ENCODE measurements at places on chromosomes 16 and 17.

- DNase-seq = peak; percentile 43
Measured at GRCh38 chr17:82367724-82368524, 3.6 kb upstream of the UTS2R start.

GRCh38 chr17:6461792-6462524 lies 17.7 kb downstream of the PIMREG start:
- no peak for DNase-seq

GRCh38 chr17:79749156-79749815 lies 18.5 kb downstream of the ENPP7 start:
- no peak for DNase-seq

DNA sequence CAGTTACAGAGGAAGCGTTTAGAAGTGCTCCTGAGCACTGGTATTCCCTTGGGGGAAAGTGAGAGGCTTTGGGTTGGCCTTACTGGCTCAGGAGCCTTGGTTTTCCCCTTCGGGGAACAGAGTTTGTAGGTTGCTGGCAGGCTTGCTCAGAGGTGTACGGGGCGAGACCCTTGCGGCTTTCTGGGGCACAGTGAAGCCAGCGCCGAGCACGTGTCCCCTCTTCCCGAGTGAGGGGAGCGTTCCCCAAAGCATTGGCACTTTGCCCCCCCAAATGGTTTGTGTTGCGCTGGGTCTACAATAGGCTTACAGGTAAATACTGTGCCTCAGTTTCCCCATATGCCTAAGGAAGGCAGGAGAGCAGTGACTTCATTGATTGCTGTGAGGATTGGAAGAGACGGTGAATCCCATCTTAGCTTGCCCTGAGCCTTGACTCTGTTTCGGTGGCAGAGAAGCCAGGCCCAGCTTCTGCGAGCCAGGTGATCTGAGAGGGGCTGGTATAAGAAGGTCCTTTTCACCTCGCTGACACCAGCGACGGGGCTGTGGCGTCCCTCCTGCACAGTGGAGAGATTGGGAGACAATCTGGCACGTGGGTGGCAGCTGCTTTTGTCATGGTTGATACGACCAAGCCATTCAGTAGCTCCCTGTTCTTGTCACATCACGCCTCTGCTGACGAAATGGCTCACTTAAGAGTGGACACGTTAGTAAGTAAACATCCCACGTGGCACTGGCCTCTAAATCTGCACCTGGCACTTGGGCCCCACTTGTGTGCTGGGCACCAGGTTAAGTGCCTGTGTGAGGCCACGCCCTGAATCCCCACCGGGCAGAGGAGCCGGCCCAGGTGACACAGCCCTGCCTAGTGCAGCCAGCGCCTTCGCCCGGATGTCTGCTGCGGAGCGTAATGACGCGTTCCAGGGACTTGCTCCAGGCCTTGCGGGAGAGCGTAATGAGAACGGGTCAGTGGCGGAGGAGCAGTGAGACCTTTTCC lies 55.0 kb downstream of the MEAK7 start:
- no peak for DNase-seq

DNA sequence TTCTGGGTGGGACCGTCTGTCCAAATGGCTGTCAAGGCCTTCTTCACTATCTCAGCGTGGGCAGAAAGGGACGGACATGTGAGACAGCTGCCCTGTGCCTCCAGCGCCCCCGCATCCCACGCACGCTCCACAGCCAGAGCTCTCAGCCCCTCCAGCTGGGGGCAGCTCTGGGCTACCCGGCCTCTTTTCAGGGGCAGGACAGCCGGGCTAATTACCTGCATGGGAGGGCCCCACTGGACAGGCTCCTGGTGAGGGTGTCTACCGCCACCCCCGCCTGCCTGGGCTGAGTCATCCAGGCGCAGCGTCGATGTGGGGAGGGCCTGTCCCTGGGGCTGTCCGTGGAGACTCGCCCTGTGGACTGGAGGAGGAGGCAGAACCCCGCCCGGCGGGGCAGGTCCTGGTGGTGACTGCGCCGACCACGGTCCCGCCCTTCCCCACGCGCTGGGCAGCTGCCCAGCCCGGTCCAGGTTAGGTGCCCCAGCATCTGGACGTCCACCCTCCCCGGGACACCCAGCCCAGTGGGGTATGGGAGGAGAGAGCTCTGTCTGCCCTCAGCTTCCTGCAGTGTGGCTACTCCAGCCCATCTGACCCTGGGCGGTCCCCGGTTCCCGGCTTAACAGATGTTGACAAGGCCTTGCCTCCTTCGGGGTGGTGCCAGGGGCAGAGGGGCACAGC lies 5.9 kb upstream of the METRNL start:
- no peak for DNase-seq

- DNase-seq = no peak
Measured at GRCh38 chr16:19830902-19831560, 53.6 kb downstream of the GPRC5B start.

- no peak for DNase-seq
Measured at GRCh38 chr16:55543472-55543871, 23.0 kb upstream of the CAPNS2 start.

DNA sequence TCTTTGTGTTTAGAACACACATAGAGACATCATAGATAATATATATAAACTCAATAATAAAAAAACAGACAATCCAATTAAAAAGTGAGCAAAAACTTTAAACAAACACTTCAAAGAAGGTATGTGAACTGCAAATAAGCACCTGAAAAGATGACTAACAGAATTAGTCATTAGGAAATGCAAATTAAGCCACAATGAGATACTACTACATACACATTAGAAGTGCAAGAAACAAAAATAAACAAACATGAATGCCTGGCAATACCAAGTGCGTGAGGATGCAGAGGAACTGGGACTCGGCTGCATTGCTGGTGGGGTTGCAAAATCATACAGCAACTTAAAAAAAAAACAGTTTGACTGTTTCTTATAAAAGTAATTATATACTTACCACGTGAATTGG lies 799.0 kb downstream of the KCNJ2 start:
- DNase-seq = no peak

DNA sequence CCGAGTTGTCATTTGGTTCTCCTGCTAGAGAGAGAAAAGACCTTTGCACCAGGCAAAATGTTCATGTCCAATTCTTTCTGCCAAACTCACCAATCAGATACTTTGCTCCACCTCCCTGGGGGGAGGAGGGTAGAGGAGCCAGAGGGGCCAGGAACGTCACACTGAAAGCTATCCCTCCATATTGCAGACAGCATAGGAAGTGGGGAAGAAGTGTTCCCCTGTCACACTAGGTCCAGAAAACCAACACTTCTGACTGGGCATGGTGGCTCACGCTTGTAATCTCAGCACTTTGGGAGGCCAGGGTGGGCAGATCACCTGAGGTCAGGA lies 9.5 kb downstream of the HSD17B2 start:
- no peak for DNase-seq

GRCh38 chr17:153851-154250 lies 16.5 kb downstream of the SCGB1C2 start:
- DNase-seq = no peak

GRCh38 chr16:4313563-4314531 lies 2.0 kb upstream of the GLIS2 start:
- DNase-seq = peak; percentile 84

GRCh38 chr17:17139972-17140589 lies 66.1 kb downstream of the PLD6 start:
- DNase-seq = no peak

DNA sequence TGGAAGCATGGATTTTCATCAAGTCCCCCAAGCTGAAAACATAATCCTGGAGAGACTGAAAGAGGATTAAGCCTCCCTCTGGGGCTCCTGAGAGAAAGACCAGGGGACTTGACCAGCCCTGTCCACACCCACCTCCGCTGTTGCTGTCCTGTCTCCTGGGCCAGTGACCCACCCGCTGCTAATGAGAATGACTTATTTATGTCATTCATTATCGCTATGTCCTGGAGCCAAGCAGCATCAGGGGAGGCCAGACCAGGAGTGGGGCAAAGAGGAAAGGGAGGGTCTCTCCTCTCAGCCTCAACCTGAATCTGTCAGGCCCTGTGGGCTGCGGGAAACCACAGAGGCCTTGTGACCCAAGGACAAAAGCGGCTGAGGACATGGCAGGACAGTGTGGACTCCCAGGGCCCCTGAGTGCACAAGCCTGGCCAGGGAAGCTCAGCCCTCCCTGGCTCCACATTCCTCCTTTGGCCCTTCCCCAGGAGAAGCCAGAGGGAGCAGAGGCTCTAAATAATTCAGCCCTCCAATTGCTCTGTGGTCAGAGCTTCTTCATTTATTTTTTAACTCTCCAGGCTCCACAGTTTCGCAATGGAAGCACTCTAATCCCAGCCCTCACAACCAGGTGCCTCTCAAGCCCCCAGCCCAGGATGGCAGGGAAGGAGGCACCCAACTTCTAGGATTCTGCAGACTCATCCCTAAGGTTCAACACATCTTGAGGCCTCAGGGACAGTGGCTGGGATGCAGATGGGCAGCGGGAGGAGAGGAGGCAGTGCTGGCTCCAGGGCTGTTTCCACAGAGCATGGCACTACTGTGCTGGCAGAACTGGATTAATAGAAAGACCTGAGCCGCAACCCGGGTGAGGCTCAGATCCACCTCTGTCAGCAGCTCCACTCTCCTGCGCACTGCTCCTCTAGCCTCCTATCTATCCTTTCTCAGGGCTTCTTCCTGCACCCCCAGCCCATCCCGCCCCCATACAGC lies 19.1 kb downstream of the CUEDC1 start:
- DNase-seq = no peak

- peak; percentile 73 for DNase-seq
Measured at GRCh38 chr17:38415250-38416194, 12.7 kb upstream of the ARHGAP23 start.

DNA sequence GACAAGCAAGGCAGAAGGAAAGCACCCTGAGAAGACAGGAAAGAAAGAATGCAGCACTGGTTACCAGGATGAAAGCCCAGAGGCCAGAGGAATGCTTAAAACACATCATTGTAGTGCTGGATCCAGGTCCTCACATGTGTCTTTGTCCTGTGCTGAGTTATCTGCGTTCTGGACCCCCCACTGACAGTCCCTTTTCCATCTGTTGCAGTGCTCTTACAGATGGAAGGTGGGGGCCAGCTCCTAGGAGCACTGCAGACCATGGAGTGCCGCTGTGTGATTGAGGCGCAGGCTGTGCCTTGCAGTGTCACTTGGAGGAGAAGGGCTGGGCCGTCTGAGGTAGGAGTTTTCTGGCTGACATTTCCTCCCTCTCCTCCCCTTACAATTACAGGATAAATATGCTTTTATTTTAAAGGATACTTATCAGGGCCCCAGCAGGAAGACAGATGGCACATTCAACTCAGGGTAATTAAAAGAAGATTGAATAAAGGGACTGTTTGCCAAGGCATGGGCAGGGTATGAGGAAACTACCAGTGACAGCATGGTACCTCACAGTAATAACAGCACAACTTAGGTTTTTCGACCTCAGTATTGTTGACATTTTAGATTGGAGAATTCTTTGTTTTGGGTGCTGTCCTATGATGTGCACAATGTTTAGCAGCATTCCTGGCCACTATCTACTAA lies 3.0 kb downstream of the EME1 start:
- no peak for DNase-seq

- DNase-seq = no peak
Measured at GRCh38 chr17:14997290-14997689, 267.8 kb downstream of the PMP22 start.

DNA sequence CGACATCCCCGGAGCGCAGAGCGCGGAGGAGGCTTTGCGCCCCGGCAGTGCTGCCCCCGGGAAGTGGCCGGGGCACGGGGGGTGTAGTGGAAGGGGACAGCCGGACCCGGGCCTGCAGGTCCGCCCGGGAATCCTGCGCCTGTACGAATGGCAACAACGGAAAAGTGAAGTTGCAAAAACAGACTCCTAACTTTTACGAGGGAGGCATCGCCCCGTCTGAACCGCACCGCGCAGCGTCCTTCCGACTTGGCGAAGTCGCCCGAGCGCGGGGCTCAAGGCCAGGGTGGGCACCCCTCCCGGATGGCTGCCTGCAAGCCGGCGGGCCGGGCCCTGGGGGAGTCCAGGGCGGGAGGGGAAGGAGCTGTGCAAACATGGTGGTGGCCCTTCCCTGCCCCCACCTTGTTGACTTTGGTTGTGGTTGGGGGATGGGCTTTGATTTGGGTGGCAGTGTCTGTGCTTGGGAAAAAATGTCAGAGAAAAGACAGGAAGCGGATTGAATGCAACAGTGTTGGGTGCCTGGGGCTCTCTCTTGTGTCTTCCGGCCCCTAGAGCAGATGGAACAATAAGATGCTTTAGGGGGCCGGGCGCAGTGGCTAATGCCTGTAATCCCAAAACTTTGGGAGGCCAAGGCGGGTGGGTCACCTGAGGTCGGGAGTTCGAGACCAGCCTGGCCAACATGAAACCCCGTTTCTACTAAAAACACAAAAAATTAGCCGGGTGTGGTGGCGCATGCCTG lies 675 bp downstream of the RNF213 start:
- peak; percentile 55 for DNase-seq

DNA sequence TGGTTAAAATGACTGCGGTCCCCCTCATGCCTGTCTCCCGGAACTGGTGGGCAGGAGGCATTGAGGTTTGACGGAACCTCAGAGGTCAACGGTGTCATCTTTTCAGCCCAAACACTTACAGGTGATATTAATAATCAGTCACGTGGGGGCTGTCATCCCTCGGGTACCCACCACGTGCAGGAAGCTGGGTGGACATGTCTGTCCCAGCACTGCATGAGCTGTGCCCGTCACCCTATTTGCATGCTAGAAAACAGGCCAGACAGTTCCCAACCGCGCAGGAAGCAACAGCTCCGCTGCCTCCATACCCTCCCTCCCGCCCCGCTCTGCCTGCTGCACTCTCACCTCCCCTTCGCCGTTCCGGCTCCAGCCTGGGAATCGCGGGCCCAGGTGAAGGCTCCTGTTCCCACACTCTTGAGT lies 1.4 kb downstream of the SYNGR3 start:
- DNase-seq = no peak

- peak; percentile 12 for DNase-seq
Measured at GRCh38 chr17:1033503-1033902, 36.6 kb downstream of the TIMM22 start.

- peak; percentile 45 for DNase-seq
Measured at GRCh38 chr17:51165680-51166197, 472 bp upstream of the NME2 start.

DNA sequence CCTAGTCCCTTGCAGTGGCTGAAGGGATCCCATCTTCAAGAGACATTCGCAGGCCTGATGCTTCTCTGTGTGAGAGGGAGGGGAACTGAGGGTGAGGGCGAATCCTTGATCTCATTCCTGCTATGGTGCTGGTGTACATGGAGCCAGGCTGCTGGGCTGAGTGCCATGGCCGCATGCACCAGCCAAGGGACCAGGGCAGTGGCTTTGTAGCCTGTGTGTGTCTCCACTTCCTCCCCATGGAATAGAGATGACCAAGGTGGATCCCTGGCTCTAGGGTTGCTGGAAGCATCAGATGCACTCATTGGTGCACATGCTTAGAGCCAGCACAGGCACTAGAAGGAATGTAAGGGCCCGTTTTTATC lies 195.0 kb downstream of the FOXL1 start:
- no peak for DNase-seq

- peak; percentile 59 for DNase-seq
Measured at GRCh38 chr17:1229349-1229899, 40.8 kb upstream of the BHLHA9 start.

DNA sequence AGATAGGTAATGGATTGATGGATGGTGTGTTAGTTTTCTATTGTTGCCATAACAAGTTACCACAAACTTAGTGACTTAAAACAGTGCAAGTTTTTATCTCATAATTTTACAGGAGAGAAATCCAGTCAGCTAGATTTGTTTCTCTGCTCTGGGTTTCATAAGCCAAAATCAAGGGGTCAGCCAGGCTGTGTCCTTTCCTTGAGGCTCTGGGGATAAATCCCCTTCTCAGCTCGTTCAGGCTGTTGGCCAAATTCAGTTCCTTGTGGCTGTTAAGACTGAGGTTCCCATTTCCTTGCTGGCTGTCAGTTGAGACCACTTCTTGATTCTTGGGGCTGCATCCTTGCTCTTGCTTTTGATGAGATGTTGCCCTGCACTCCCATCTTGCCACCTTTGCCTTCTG lies 204.9 kb upstream of the CDH13 start:
- DNase-seq = no peak

- DNase-seq = peak; percentile 54
Measured at GRCh38 chr17:4420692-4421131, 13.0 kb upstream of the SPNS3 start.
